CD4-positive, alpha-beta T cell treated with Interleukin-12 subunit alpha and Interleukin-12 subunit beta, for 1 hour (primary cell): ENCODE measurements at places on chromosomes 1 and 21.

DNA sequence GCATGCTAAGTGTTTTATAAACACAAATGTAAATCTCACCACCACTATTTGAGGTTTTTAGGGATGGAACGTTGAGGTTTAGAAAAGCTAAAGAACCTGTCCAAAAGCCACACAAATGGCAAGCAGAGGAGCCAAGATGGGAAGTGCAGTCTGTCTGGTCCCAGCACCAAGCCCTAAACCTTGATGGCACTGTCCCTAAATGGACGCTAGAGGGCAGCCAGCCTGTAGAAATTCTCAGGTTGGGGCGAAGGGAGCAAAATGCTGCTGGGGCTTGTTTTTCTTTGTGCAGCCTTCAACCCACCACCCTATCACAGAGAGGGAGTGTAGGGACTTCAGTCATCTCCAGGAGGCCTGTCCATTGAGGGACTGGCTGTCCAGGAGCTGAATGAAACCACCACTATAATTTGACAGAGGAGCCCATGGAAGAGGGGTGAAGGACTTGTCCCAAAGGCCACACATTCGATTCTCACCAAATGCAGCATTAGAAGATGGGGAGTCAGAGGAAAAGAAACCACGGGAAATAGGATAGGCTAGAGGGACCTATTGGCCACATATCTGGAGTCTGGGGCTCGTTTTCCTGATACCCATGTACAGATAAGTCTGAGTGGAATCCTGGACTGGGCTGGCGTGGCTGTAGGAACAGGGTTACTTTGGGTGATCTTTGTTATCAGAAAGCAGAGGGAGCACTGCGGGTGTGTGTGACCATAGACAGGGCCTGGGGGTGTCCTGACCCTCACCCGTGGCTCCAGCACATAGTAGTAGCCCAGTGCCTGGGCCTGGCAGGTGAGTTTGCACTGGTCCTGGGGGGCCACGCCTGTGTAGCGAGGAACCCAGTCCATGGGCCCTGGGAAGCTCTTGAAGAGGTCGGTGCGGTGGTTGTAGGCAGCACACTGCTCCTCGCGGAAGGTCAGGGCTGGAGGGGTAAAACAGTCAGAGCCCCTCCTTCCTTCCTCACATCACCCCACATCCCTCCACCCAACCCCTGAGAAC is 6.1 kb downstream of the ADAMTS4 start:
- peak; percentile 82 for DNase-seq

DNA sequence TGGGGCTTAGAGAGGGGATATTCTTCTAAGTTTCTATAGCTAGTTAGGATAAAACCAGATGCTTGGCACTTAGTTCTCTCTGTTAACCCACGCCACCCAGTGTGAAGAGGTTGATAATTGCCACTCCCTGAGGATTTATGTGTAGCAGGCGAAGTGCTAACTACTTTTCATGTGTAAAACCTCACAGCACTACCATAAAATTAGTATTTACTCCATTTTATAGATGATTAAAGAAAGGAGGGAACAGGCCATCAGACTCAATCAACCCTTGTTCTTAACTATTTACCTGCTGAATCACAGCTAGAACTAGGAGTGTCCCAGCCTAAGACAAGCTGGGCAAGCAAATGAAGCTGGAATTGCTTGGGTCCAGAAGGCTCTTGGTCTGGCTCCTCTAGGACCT is 8.9 kb downstream of the LIN28A start:
- no peak for DNase-seq

DNA sequence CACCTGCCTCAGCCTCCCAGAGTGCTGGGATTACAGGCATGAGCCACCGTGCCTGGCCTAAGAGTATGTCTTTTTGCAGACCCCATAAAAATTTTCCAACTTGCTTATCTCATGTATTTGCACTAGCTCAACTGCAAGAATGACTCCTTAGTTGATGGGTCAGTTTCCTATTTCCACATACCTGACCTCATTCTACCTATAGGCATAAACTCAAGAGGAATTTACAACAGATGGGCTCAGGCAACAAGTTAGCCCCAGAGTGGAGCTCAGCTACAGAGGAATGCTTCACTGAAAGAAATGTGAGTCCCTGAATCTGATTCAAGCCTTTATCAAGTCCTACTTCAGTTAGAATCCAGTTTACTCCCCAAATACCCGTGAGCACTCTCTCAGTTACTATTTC is 5.3 kb upstream of the SLC37A1 start:
- no peak for DNase-seq

DNA sequence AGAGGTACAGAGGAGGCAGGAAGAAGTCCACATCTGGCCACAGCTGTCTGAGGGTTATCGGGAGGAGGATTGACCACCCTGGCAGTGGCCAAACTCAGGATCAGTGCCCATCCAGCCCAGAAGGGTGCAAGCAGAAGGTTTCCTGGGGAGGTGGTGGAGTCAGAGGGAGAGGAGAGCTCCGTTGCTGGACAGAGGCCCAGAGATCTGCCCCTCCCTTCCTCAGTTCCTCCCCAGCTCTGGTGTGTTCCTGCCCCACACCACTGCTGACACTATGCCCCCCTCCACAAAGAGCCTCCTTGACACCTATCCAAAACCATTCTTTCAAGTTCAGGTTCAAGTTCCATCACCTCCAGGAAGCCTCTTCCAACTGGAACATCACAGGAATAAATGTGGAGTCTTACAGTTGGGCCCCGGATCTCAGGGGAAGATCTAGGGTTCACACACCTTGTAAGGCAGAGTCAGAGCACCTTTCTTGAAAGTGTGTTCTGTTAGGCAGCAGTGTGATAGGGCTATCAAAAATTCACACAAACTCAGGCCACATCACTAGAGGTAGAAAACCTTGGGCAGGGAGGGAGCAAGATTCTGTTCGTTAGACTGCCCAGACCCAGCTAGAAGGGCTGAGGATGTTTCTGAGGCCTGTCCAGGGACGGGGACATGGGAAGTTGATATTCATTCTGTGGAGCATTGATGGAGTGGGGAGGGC is 7.4 kb downstream of the LDLRAD1 start:
- DNase-seq = no peak

DNA sequence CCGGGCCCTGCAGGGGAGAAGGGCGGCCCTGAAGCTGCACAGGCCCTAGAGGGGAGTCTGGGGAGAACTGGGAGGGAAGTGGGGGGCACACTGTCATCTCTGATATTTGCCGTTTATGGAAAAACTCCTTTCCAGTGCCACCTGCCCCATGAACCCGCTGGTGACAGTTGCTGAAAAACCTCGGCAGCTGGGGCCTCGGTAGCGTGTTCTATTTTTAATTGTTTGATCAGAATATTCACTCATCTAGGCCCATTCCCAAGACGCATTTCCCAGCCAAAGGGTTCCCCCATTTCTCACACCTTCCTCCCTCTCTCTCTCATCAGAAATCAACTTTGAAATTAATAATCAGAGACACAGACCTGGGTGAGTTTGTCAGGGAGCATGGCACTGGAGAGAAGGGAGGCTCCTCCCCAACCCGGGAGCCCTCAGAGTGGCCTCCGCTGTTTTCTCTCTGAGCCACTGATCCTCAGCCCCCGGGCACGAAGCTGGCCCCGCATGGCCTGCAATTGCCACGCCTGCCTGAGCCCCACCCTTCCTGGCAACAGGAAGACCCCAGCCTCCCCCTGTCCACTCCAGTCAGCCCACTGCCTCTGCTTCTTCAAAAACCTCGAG is 111.1 kb downstream of the CASZ1 start:
- DNase-seq = no peak

DNA sequence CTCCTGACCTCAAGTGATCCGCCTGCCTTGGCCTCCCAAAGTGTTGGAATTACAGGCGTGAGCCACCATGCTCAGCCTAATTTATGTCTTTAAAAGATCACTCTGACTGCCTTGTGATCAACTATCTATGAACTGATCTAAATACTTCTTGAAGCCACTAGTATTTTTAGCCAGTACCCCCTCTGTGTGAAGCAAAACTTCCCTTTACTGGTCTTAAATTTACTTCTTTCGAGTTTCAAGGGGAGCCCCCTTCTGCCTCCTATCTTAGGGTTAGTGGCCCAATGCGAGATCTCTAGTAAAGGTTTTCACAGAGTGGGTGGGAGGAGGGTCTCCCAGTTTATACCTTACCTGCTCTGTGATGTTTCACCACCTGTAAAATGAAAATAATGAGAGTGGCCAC is 66.1 kb upstream of the RPL11 start:
- DNase-seq = no peak

- DNase-seq = no peak
These were observed 74.7 kb downstream of the NTPCR start for GRCh38 chr1:233025157-233025556.

DNA sequence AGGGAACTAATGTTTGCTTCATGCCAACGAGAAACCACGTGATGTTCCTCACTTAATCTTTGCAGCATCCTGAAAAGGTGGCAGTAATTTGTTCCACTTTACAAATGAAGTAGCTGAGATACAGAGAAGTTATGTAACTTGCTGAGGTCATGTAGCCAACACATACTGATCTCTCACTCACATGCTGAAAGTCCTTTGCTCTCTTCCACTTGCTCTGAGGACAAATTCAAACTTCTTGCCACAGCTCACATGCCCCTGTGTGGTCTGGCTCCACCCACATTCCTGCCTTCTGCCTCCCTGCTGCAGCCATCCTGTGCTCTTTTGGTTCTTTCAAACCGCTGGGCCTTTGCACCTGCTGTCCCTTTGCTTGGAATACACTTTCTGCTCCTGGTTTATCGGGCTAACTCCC is 55.4 kb downstream of the TMCO4 start:
- DNase-seq = no peak

- no peak for DNase-seq
These were observed 25.3 kb downstream of the TMEM51 start for GRCh38 chr1:15178571-15179484.

GRCh38 chr1:57269630-57270225 is 154.1 kb downstream of the DAB1 start:
- no peak for DNase-seq

- no peak for DNase-seq
These were observed 19.2 kb downstream of the CLDN19 start for GRCh38 chr1:42720868-42721267.

DNA sequence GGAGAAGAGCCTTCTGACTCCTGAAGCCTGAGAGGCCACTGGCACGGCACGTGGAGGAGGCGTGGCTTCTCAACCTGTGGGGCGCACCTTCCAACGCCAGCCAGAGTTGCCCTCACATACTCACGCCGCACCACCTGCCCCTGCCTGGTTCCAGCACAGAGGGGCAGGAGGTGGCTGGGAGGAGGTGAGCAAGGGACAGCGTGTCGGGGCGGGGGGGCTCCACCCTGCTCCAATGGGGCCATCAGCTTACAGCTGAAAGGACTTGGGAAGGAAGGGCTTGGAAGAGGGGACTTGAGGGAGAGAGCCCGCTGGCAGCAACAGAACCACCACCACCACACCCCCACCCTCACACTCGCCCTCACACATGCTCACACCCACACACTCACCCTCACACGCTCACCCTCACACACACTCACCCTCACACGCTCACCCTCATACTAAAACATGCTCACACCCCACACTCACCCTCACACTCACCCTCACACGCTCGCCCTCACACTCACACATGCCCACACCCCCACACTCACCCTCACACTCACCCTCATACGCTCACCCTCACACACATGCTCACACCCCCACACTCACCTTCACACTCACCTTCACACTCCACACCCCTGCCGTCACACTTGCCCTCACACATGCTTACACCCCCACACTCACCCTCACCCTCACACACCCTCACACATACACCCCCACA is 41.6 kb upstream of the EDN2 start:
- no peak for DNase-seq
